Activated CD4-positive, alpha-beta memory T cell treated with anti-CD3 and anti-CD28 coated beads, Interleukin-2, amount 10 ng/mL, durations not matched to agents 7 days and 5 days (primary cell): ENCODE measurements at places on chromosomes 2 and 18.

- no peak overlapping the region for H3K4me3 ChIP-seq
- H3K27me3 ChIP-seq = peaks cover 27% of the 10 kb centered on the region
- peaks cover 3% of the 10 kb centered on the region for H3K4me1 ChIP-seq
- DNase-seq = no peak
- no peak overlapping the region for H3K27ac ChIP-seq
Measured at GRCh38 chr2:215817046-215817445, 196.3 kb downstream of the MREG start.

- no peaks in the 10 kb centered on the region for H3K36me3 ChIP-seq
- H3K4me1 ChIP-seq = no peaks in the 10 kb centered on the region
- no peak overlapping the region for H3K27ac ChIP-seq
- H3K27me3 ChIP-seq = no peaks in the 10 kb centered on the region
- DNase-seq = no peak
Measured at GRCh38 chr2:13676269-13676668, 956.2 kb upstream of the LRATD1 start.

- H3K27me3 ChIP-seq = no peaks in the 10 kb centered on the region
- H3K4me3 ChIP-seq = no peak overlapping the region
- H3K27ac ChIP-seq = no peak overlapping the region
- no peak for DNase-seq
Measured at GRCh38 chr18:42047721-42048120, 92.7 kb downstream of the PIK3C3 start.

- H3K36me3 ChIP-seq = no peaks in the 10 kb centered on the region
- H3K27me3 ChIP-seq = peaks cover 67% of the 10 kb centered on the region
- no peak within 1 kb of the TSS for H3K27ac ChIP-seq
- H3K4me3 ChIP-seq = no peak within 1 kb of the TSS
Measured at GRCh38 chr2:238847841-238848690, at the start of gene TWIST2. Gene TWIST2 (plus strand): TSS chr2:238848085. CDS start chr2:238848216, 131 bp downstream.
